ENCODE measurements at places on chromosomes 12 and 14.

- no peak for DNase-seq
Measured at GRCh38 chr12:88432531-88433490, 147.5 kb downstream of the KITLG start.

DNA sequence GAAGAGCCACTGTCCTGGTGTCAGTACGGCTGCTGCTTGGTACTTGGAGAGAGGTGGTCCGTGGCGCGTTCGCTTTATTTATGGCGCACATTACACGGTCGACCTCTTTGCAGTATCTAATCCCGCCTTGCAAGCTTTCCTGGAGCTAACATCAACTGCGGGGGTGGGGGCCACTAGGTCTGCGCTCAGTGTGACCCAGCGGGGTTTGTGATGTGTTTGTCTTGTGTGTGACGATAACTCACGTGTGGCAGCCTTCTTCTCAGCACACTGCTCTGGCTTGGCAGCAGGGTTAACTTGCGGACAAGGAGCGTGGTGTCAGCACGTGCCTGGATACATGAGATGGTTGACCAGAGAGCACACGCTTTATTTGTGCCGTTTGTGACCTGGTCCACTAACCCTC is 122.2 kb upstream of the RTL1 start:
- DNase-seq = peak; percentile 22

DNA sequence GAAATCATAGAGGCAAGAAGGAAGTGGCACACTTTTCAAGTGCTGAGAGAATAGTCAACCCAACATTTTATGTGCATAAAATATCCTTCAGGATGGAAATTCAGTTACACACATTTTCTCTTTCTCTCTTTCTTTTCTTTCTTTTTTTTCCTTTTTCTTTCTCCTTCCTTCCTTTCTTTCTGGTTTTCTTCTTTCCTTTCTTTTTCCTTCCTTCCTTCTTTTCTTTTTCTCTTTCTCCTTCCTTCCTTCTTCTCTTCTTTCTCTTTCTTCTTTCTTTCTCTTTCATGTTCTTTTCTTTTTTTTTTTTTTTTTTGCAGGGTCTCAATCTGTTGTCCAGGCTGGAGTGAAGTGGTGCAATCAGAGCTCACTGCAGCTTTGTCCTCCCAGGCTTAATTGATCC is 38.7 kb upstream of the OR5AU1 start:
- no peak for DNase-seq

DNA sequence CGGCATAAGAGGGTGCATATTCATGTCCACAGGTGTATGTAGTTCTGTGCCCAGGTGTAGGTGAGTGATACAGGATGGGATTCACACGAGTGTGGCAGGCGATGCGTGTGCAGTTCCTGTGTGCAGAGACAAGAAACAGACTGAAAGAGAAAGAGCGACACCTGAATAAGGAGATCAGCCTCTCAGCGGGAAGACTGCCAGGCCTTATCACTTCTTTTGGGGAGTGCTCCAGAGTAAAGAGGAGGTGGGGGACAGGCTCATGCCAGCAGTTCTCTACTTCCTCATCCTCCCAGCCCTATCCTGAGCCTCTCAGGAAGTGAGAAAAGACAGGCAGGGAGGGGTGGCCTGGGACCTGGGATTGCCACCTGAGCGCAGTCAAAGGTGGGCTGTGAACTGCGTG is 2.8 kb downstream of the PSMB11 start:
- no peak for DNase-seq

- DNase-seq = no peak
Measured at GRCh38 chr12:98387444-98387843, 127.9 kb upstream of the TMPO start.

- DNase-seq = no peak
Measured at GRCh38 chr14:50846226-50846880, 15.4 kb upstream of the NIN start.

GRCh38 chr14:95040708-95041476 is 116.4 kb downstream of the DICER1 start:
- no peak for DNase-seq

DNA sequence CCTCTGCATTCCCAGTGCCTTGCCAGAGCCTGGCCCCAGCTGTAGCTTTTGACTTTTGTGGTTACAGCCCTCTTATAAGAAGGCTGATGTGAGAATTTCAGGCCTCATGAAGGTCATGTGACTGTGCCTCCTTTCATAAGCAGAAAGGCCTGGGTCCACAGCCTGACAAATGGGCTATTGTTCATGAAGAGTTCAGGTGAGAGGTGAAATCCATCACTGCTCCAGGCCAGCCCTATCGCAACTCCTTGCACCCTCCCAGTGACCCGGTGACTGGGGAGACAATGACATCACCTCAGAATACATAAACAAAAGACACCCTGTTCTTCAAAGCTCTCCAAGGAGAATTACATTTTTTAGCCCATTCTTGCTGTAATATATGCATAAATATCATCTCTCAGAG is 321.5 kb downstream of the PCNX1 start:
- DNase-seq = no peak

DNA sequence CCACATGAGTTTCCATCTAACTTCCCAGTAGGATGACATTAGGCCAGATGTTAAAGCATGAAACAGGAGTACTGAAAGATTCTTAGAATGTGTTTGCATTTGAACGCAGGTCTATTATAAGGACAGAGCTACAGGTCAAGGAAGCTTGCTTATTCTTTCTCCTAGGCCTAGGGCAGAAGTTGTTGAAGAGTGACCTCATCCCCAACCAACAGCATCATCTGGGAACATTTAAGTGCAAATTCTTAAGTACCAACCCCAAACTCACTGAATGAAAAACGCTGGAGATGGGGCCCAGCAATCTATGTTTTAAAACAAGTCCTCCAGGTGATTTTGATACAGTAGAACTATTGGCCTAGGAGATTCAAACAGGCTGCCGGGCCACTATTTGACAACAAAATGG is 52.4 kb downstream of the PAPLN start:
- DNase-seq = no peak

DNA sequence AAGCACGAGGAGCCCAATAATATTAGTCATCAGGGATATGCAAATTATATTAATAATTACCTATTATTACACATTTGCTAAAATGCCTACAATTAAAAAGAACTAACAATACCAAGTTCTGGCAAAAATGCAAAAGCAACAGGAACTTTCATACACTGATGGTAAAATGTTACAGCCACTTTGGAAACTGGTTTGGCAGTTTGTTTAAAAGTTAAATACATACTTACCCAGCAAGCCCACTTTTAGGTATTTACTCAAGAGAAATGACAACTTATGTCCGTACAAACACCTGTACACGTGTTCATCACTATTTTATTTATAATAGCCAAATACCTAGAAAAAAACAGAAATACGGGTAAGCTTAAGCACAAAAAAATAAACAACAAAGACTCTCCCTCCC is 17.0 kb downstream of the WDR89 start:
- no peak for DNase-seq

DNA sequence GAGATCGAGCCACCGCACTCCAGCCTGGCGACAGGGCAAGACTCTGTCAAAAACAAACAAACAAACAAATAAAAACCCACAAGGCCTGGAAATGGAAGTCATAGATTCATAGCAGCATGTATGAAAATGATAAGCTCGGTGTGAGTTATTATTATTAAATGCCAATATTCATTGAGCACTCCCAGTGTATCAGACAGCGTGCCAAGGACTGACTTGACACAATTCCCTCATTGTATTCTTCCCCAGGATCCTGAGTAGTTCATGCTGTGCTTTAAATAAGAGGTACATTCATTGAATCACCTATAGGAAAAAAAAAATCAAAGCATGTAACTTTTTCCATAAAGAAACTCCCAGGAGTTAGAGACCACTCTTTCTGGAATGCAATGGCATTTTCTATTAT is 12.6 kb upstream of the RFLNA start:
- no peak for DNase-seq

GRCh38 chr12:13170892-13171490 is 25.5 kb upstream of the EMP1 start:
- no peak for DNase-seq

GRCh38 chr14:63443361-63443760 is 99.8 kb downstream of the PPP2R5E start:
- no peak for DNase-seq

DNA sequence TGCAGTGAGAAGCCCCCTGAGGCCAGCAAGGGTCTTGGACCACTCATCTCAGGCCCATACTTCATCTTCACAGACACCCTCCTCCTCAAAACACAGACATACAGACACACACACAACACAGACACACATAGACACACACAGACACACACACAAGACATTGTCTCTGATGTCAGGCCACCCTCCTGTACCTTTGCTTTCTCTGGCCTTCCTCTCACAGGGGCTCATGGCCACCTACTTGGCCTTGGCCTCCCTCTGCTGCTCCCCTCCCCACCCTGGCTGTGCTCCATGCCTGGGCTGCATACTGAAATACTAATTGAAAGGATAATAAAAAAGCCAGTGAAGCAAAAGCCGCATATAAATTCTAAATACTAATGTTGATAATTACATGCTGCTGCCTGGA is 1.6 kb upstream of the SYNDIG1L start:
- DNase-seq = no peak

DNA sequence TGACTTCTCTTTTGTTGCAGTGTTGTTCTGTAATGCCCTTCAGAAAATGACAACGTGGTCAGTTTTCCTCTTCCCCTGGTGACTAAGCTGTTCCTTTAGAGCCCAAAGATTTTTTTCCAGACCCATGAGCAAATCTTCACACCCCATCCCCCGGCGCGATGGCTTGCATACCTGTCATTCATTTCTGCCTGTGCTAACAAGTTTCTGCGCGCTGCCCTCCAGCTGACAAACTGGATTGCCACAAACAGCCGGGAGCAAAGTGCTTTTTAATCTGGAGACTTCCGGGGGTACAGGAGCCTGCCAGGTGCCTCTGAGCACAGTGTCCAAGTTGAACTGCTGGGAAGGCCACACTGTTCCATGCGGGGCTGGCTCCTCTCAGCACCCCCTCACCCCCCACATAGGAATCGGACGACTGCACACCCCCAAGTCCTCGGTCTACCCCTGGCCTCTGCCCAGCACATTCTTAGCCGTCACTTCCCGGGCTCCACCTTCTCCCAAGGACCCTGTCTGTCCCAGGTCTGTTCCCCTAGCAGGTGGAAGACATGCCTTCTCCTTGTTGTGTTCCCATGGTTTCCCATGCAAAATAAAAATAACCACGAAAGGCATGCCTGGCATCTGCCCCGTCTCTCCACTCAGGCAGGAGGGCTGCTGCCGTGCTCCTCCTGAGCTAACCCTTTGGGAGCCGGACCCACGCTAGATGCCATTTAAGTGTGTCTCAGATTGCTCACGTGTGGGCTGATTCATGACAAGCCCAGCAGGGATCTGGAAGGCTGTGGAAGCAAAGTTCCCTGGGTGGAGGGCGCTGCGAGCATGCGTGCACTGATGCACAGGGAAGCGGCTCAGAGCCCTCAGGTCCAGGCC is 14.1 kb downstream of the RILPL1 start:
- DNase-seq = no peak

DNA sequence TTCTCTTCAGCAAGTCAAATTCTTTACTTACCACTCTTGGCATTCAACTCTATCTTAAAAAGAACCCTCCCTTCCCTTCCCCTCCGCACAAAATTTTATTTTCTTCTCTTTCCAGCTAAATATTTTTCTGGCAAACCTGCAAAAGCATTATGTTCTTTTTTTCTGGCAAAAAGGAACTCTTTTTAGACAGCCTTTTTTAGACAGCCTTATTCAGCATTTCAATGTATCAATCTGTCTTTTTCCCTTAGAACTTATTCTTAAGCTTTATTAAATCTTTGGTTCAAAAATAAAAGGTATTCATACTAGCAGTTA is 50.5 kb downstream of the SPTLC2 start:
- DNase-seq = no peak

GRCh38 chr12:107395817-107396216 is 289.8 kb upstream of the PWP1 start:
- no peak for DNase-seq

Data from NCI-H2029 treated with DMSO at 0.1 percent for 48 hours (cell line).